Naive thymus-derived CD8-positive, alpha-beta T cell (primary cell): ENCODE measurements at places on chromosomes 6 and 20.

- DNase-seq, result peak; percentile 20
Observed at GRCh38 chr6:56954403-56955170, at the start of gene BEND6. Gene BEND6 (plus strand): TSS chr6:56955107. CDS start chr6:56981811, 26,704 bp downstream.

- no peak for DNase-seq
Observed at GRCh38 chr6:7246401-7247178, 66.4 kb downstream of the SSR1 start.

DNA sequence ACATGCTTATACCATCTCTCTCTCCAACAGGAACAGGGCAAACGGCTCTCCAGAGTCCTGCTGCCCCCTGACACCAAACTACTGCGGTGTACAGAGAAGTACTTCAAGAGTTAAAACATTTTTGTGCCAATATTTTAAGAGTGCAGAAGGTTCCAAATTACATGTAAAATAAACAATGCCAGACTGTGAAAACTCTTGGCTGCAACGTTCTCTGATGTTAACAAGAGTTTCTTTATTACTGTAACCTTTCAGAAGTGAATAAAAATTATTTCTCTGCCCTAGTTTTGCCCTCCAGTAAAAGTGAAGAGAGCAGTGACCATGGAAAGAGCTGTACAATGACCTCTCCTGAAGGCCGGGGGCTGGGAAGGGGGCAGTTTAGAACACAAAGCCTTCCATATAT lies 41.4 kb upstream of the FAM83C start:
- no peak for DNase-seq

- no peak for DNase-seq
Observed at GRCh38 chr20:36352843-36353553, 46.9 kb downstream of the DLGAP4 start.

DNA sequence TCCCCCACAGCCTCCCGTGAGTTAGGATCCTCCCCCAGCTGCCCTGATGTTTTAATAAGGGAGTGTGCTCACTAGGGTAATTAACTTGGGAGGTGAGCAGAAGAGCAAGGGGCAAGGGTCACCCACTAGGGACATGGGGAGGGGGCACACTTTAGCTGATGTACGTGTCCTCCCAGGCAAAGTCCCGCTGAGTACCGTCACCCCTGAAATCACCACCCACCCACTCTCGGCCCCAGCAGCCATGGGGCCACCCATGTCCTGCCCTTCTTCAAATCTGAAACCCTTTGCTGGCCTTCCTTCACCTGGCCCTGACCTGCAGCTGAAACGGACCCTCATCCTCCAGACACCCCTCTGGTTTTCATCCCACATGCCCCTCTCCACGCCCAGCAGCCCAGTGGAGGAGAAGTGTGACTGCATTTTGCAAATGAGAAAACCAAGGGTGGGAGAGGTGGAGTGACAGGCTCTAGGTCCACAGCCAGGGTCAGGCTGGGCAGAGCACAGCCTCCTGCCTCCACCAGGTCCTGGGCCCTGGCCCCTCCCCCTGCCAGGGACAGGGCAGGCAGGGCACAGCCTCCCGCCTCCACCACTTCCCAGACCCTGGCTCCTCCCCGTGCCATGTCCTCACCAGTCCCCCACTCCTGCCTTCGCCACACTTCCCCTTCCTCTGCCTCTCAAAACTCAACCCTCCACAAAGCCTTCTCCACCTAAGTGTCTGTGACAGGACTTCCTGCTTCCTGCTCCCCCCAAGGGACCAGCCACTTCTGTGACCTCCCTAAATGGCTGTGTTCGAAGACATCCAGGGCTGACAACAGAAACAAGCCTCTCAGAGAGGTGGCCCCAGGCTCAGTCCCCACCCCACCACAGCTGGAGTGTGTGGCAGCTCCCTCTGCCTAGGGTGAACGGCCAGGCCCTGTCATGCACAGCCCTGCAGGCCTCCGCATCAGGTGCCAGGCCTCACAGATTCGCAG lies 15.1 kb downstream of the ACSS1 start:
- DNase-seq, result peak; percentile 61

DNA sequence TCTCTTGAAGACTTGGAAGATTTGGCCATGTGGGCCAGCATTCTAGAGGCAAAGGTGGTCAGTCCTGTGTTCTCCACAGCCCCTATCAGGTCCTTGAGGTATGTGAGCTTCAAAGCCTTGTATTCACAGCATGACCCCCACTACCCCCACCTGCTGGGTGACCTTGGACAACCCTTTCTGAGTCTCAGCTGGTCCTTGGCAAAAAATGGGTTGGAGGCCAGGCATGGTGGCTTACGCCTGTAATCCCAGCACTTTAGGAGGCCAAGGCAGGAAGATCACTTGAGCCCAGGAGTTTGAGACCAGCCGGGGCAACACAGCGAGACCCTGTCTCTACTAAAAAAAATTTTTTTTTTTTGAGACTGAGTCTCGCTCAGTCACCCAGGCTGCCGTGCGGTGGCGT lies 42.6 kb downstream of the UBE2V1 start:
- no peak for DNase-seq

- no peak for DNase-seq
Observed at GRCh38 chr6:35486005-35486925, 10.6 kb downstream of the TEAD3 start.

- no peak for DNase-seq
Observed at GRCh38 chr20:63330940-63331339, 30.2 kb downstream of the CHRNA4 start.

- no peak for DNase-seq
Observed at GRCh38 chr20:22775256-22775655, 190.9 kb upstream of the FOXA2 start.

DNA sequence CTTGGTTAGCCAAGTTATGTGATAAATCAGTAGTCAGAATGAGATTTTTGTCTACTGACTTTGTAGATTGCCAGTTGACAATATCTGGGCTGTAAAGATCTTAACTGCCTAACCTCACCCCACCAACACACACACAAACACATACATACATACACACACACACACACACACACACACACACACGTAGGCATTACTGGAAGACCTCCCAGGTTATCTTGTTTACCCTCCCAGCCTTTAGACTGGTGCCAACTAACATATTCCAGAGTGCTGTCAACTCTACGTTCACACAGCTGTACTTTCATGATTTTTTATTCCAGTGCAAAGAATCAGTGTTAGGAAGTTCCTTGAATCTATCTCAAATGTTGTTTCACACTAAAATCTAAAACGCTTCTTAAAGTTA lies 38.9 kb downstream of the BMP5 start:
- no peak for DNase-seq

DNA sequence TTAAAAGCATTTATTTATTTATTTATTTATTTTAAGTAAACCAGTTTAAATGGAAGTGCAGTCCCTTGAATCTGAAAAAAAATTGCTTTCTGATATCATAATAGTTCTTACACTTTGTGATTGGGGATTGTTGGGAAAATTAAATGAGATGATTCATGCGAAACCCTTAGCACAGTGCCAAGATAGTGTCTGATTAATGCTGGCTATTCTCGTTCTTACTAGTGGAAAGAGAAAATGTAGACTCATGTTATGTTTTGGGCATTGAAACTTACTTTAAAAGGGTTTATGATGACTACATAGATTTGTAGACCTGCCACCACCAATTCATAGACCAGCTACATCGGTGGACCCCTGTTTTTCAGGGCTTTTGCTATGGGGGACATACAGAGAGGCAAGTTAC lies 229.2 kb upstream of the ZFP64 start:
- no peak for DNase-seq

DNA sequence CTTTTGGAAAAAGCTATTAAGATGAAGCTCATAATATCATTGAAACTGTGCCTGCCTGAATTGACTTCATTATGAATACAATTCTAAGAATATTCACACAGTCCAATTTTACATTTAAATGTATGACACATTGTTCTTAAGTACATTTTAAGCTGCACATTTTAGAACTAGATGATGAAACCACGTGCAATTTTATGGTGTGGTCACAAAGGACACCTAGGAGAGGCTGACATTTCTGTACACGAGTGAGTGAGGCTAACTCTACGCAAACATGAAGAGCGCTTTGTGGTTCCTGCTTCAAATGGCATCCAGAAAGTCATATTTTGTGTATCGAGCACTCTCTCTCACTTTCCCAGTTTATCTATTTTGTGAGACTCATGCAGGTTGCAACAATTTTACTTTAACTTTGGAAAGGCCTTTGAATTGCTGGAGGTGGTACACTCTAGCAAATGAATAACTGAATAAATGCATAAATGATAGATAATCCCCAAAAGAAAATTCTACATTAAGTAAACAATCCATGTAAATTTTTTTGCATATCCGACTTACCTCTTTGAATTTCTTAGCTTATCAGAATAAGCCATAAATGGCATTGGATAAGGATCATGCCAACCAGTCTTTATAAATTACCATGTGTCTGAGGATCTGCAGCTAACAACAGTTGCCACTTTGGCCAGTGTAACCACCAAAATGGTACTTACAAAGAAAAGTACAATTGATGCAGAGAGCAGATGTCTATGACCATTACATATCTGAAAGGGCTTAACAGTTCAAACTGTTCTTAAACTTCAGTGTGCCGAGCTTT lies 97.3 kb downstream of the NRSN1 start:
- no peak for DNase-seq

GRCh38 chr6:108115598-108116058 lies 41.1 kb upstream of the OSTM1 start:
- no peak for DNase-seq
